ENCODE measurements at places on chromosomes 5 and 9.

- no peak for DNase-seq
Observed at GRCh38 chr9:119898316-119898715, 529.1 kb upstream of the BRINP1 start.

GRCh38 chr5:139488260-139488659 is 5.7 kb upstream of the STING1 start:
- no peak for DNase-seq

DNA sequence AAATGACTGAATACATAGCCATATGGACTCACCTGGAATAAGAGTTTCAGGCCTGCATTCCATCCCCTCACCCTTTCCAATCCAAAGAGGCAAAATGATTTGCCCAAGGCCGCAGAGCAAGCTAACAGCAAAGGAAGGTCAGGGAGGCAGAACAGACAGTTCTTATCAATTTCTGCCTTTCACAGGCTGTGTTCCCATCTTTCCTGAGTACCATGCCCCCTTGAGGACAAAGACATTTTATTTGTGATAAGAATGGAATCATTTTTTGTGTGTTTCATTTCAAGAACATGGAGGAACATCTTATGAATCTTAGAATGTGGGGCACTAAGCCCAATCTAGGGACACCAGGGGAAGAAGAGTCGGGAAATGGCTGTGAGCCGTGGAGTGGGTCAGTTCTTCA is 13.9 kb downstream of the LHFPL2 start:
- DNase-seq, result no peak

- DNase-seq, result no peak
Observed at GRCh38 chr9:133619791-133620190, 10.6 kb upstream of the FAM163B start.

- no peak for DNase-seq
Observed at GRCh38 chr5:154168395-154168794, 22.1 kb upstream of the GALNT10 start.

- peak; percentile 44 for DNase-seq
Observed at GRCh38 chr9:95107001-95107749, 210.3 kb downstream of the FANCC start.

DNA sequence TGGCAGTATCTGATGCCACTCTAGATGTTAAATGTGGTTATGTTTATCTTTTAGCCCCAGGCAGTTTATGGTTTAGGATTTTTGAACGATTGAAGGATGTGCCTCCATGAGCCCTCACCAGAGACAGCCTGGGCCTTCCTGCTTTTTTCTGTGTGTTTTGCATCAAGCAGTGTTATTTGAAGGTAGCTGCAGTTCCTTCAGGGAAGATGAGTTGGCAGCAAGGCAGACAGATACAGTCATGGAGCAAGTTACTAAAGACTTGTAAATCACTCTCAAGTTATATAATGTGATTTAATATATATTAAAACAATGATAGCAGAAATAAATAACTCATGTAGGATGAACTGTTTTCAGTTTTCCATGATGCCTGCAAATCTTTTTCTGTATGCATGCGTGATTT is 204.9 kb downstream of the CD180 start:
- no peak for DNase-seq

DNA sequence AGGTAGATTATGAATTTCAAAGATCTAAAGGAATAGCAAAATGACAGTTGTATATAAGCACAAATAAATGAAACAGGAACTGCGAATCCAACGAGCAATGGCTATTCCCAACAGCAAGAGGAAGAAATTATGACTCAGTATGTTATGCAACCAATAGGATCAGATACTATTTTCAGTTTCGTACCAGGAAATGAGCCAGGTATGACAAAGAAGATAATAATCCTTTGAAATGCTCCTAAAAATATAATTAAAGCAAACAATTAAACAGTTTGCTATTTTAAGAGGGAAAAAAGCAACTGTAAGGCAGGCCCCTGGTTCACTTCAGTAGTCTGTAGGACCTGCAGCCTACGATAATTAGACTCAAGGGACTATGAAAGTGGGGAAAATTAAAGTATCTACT is 58.9 kb downstream of the AUH start:
- DNase-seq, result peak; percentile 60

- no peak for DNase-seq
Observed at GRCh38 chr5:57817001-57817453, 334.4 kb upstream of the ACTBL2 start.

- DNase-seq, result no peak
Observed at GRCh38 chr5:15023266-15023665, 151.7 kb upstream of the ANKH start.

DNA sequence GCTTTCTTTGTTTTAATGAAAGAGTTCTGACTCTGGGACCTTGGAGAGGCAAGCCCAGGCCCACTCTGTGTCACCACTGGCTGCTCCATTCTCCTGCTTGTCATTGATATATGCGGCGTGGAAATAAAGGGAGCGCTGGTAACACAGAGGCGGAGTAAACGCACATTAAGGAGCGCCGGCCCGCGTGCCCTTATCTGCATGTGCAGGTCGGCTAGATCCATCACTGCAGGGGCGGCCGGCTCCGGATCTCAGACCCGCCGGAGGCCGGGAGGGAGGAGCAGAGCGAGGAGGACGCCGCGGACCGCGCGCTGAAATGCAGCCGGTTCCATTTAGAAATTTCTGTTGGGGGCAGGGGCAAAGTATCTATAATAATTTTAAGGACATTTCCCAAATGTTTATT is 70.8 kb downstream of the MRPL36 start:
- no peak for DNase-seq

GRCh38 chr5:173628501-173628900 is 12.1 kb upstream of the BOD1 start:
- DNase-seq, result no peak

DNA sequence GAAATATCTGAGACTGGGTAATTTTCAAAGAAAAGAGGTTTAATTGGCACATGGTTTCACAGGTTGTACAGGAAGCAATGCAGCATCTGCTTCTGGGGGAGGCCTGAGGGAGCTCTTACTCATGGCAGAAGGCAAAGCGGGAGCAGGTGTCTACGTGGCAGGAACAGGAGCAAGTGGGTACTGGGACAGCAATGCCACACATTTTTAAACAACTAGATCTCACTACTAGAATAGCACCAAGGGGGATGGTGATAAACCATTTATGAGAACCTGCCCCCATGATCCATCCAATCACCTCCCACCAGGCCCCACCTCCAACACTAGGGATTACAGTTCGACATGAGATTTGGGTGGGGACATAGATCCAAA is 47.6 kb upstream of the HOMER1 start:
- no peak for DNase-seq

DNA sequence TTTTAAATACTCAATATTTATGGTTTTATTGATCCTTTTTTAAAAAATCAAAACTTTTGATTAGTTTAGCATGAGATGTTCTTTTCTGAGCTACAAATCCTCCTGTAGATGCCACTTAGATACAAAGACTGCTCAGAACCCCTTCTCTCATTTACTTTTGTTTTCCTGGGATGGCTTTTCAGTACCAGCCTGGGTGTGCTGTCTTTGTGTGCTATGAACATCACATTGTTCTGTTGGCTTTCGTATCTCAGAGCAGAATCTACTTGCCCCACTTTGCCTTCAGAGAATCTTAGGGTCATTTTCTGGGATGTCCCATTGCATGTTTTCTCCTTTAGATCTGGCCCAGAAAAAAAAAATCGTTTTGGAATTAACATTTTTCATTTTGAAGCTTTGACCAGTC is 85.9 kb downstream of the RASGRF2 start:
- DNase-seq, result no peak

DNA sequence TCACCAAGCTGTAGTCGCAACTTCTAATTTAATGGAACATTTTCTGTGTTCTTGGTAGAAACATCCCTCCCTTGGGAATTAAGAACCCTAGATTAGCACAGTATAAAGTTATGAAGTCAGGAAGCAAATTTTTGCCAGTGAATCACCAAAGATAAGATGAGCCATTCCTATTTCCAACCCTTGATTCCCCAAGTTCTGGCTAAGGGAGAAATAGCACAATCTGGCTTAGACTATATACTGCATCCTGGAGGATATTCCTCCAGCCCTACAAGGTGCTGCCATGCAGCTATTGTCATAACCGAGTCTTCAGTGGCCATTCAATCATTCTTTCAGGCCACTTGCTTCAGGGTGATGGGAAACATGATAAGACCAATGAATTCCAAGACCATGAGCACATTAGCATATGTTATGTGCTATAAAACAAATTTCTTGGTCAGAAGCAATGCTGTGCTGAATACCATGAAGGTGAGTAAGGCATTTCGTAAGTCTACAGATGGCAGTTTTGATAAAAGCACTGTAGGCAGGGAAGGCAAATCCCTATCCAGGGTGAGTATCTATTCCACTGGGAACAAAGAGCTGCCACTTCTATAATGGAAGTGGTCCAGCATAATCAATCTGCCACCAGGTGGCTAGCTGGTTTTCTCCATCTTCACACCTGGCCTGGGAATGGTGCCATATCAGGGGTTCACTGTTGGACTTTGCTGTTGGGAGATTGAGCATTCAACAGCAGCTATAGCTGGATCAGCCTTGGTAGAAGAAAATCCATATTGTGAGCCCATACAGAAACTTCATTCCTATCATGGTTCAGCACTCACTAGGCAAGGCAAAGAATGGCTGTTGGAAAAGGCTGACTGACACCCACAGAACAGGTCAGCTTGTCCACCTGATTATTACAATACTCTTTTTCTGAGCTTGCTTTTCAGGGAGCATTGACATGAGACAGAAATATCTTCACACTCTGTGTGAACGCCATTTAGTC is 19.6 kb upstream of the ARL15 start:
- DNase-seq, result peak; percentile 77

DNA sequence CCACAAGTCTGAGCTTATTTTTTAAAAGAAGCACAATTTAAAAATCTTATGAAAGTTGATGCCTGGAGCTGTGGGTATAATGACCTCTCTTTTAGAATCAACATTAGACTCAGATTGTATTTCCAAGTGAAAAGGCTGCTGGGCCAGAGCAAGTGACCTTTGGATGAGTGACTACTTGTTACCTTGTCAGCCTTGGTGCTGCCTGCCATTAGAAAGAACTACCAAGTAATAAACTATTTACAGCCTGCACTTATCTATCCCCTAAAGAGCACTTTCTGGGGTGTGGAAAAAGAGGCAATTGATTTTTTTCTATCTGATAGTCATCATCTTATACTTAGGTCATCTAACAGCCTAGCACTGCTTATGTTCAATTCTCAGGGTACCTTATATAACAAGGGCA is 134.9 kb upstream of the FBXL17 start:
- DNase-seq, result no peak

DNA sequence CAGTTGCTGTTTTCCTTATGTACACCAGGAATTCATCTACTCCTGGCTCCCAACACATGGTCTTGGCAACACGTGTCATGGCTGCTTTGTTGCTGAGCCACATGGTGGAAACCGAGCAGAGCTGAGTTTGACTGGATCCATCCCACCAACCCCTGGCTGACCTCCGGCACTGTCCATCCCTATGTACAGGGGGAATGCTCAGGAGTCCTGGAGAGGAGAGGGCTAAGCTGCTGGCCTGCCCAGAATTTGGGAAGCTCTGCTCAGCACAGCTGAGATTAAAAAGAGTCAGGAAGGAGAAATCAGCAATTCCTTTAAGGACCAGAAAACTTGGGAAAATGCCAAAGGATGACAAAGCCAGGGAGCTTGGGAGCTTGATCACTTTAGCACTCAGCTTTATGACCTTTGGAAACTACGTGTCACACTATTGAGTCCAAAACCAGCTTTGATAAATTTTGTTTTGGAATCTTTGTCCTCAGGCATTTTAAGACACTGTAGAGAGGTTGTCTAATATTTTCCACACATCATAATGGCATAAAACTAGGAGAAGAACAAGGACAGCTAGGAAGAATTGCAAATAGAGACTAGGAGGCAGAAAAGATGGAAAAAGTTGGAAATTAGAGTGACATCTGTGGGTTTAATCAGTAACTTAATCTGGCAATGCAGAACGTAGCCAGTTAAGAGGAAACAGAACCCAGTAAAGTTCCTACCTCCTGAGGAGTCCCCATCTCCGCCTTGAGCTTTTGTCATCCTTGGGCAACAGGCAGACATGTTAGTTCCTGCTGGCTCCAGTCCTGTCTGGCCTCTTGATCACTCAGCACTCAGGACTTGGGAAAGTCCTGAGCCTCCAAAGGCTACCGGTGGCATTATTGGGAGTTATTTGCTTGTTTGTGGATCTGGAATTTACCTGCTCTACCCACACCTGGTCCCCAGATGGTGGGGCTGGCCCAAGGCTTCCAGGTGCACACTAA is 62.5 kb upstream of the PLPP1 start:
- DNase-seq, result no peak

- no peak for DNase-seq
Observed at GRCh38 chr5:104355350-104355749, 792.8 kb upstream of the NUDT12 start.

GRCh38 chr5:139389701-139390638 is at the start of gene MZB1:
Gene MZB1, minus strand, starts transcription at chr5:139389913. Its CDS starts 57 bp downstream, at chr5:139389856.
- DNase-seq, result no peak

GRCh38 chr5:164652276-164652660 is 1146.8 kb downstream of the MAT2B start:
- DNase-seq, result no peak

GRCh38 chr9:114385397-114386181 is 2.2 kb downstream of the AKNA start:
- peak; percentile 70 for DNase-seq

DNA sequence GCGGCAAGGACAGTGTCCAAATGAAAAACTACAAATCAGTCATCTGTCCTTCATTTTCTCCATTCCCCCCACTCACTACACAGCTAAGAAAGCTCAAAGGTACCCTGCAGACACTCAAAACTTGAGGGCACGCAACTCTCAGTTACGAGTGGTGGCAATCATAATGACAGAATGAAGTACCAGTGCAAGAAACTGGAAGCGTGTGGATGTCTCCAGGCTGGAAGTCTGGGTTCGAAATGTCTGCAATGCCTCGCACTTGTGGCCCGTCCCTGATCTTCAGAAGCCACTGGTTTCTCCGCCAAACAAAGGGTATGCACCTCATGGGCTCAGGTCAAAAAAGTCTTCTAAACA is 597 bp upstream of the CENPH start:
- DNase-seq, result no peak

DNA sequence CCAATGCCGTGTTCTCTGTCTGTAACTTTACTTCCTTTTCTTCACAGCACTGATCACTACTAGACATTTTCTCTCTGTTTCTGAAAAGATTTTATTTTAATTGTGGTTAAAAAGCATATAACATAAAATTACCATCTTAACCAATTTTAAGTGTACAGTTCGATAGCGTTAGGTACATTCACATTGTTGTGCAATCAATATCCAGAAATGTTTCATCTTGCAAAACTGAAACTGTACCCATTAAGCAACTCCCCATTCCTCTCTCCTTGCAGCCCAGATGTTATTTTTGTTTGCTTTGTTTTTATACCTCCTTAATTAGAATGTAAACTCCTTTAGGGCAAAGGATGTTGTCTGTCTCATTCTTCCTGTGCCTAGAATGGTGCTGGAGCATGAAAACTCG is 47.5 kb downstream of the COL27A1 start:
- no peak for DNase-seq

DNA sequence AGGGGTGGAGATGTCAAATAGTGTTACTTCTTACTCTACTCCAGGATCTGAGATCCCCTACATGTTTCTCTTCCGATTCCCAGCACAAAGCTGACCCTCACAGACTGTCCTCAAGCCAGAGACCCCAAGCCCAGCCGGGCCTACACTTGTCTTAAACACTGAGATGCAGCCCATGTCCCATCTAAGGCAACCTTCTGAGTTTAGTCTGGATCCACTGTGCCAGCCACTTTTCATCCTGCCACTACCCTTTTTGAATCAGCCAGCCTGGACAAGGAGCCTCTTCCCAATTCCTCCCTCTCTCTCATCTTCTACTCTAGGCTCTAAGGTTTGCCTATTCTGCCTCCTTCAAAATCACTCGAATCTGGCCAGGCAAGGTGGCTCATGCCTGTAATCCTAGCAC is 6.2 kb upstream of the MYORG start:
- no peak for DNase-seq
